ENCODE measurements at places on chromosomes 12 and 14. TPM values are rescaled to one million over a fixed set of nuclear protein-coding genes. Genes with fewer than 3 reads are reported as not detected.
A peak's percentile ranks its signal among the peaks of the same experiment; 100 is the strongest.

Gene DTX1
- total RNA-seq, result not detected

Gene BCL11B
- total RNA-seq, result 0.18 TPM

Gene PRB3
- not detected for total RNA-seq

Gene AQP6
- not detected for total RNA-seq

Gene APOLD1
- total RNA-seq, result 2.8 TPM

Gene FAM222A
- total RNA-seq, result 1.9 TPM

DNA sequence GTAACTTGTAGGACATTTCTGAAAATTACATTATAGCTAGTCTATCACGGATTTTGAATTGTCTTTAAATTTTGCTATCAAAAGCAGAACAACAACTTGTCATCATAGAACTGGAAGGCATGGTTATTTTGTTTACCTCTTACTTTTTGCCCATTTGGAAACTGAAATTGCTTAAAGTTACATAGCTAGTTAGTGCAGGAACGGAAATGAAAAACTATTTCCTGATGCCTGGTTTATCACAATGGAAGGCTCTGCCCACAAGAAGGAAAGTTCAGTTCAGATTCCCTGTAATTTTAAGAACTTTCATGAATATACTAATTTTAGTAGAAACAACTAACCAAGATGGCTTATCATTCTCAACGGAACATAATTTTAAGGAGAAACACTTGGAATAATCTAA, 427.7 kb downstream of the RAD51B start:
- DNase-seq, result no peak

DNA sequence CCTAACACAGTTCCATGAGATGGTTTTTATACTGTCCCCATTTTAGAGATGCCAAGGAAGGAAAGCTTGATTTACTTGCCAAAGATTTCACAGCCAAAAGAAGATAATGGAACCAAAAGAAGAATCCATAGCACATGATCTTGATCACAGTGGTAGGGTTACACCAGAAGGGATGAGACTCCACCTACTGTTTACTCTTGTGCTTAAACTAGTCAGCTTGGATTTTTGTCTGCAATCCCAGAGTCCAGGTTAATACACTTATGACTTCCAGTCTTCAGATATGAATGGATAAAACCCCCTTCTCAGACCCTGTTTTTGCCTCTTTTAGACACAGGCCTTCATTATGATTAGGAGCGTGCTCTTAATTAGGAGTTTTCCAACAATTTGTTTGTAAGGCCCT, 454.2 kb downstream of the AEBP2 start:
- peak; percentile 21 for DNase-seq

GRCh38 chr12:8796831-8797626, 25.4 kb upstream of the A2ML1 start:
- DNase-seq, result no peak

DNA sequence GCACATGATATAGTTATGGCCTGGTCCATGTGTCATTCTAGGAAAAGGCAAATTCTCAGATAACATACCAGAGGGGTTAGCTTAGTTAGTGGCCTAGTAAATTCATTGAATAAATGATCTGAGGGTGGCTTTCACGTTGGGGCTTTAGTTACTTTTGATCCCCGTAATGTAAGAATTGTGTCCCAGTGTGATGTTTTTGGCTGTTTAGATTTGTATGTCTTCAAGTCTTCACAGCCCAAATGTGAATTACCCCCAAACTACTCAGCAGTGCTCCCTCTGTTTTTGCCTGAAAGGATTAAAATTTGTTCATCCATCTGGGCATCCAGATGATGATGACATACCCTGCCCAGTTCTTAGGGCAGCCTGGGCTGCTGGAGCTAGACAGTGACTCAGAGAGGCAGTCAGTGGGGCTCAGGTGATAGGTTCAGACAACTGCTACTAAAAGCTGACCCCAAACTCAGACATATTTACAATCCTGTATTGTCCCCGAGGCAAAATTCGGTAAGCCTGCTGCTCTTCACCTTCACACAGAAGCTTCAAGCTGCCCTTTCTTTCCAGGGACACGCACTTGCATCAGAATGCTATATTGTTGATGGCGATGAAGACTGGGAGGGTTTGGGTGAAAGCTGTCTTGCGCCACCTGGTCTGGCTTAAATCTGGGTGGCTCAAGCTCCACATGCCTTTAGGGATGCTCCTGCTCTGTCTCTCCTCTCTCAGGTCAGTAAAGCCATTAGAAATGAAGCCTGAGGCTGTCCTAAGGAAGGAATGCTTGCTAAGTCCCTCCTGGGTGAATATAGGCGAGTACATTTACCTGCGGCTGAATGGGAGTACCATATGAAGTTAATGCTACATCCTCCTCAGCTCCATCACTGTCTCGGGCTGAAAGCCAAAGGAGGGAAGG, 10.3 kb downstream of the GPRC5D start:
- peak; percentile 17 for DNase-seq

- no peak for DNase-seq
Observed at GRCh38 chr12:15834575-15834974, 45.4 kb upstream of the EPS8 start.

All from HT1080 (cell line).